ENCODE measurements at places on chromosomes 7 and 10. TPM values are rescaled to one million over a fixed set of nuclear protein-coding genes. Genes with fewer than 3 reads are reported as not detected.

SPDYE5 gene
- total RNA-seq: not detected

A1CF gene
- not detected for total RNA-seq

RBP3 gene
- not detected for total RNA-seq

RBM17 gene
- total RNA-seq: 108 TPM

GIMAP1 gene
- total RNA-seq: 9.3 TPM

PTN gene
- 5.0 TPM for total RNA-seq

EIF5AL1 gene
- not detected for total RNA-seq

NKX2-3 gene
- not detected for total RNA-seq

SERPINE1 gene
- 10.5 TPM for total RNA-seq

C10orf90 gene
- total RNA-seq: not detected

- no peak overlapping the region for H3K27ac ChIP-seq
- H3K4me1 ChIP-seq: no peaks in the 10 kb centered on the region
- no peak overlapping the region for H3K4me3 ChIP-seq
- no peaks in the 10 kb centered on the region for H3K36me3 ChIP-seq
- no peak for DNase-seq
- H3K27me3 ChIP-seq: no peaks in the 10 kb centered on the region
Observed at GRCh38 chr10:31100115-31100601, 68.5 kb upstream of the ZNF438 start.

DNA sequence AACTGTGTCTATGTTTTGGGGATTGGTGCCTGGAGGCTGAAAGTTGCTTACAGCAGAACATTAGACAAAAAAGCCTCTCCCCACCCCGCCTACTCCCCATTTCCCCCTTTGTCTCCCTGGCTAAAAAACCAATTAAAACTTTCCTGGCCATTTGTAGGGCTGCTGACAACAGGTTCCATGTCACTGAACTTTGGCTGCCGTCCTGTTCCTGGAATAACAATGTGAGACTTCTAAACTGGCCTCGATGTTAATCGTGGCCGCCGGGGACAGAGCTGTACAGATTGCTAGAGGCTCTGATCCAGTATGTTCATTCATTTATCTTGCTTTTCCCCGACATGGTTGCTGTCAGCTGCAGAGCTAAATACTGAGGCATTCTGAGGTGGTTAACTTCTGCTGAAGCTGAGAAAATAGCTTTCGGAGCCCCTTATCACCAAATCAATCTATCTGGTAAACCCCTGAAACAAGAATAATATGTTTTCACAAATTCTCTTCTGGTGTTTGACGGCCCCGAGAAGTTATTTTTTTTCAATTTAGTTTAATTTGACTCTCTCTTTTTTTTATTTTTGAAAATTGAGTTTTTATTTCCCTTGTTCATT, 271.6 kb downstream of the GFRA1 start:
- H3K27me3 ChIP-seq: no peaks in the 10 kb centered on the region
- H3K27ac ChIP-seq: no peak overlapping the region
- H3K36me3 ChIP-seq: no peaks in the 10 kb centered on the region

DNA sequence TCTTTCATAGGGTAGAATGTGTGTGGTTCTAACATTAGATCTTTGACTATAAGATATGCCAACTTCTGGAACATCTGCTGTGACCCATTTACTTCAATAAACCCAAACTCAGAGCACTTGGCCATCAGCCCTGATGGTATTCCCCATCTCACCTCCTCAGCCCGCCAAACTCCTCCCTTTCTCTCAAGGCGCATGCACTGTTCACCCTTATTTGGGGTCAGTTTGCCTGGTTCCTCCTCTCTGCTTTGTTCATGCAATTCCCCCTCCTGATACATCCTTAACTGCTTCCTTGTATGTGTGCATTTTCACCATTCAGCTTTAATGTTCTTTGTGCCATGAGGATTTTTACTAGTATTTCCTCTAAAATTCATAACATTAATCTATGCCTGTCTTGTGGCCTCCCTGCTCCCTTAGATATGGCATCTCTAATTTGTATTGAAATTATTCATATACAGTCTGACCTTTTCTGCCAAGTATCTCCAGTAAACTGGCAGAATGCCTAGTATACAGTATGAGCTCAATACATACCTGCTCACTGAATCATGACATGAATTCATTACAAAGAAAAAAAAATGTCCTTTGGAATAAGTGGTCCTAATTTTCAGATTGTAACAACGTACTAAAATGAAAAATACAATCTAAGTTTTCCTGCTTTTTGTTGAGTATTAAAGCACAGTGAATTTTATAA, 336.8 kb upstream of the IGFBP3 start:
- DNase-seq: no peak
- H3K36me3 ChIP-seq: no peaks in the 10 kb centered on the region
- no peak overlapping the region for H3K27ac ChIP-seq
- H3K4me1 ChIP-seq: no peaks in the 10 kb centered on the region
- H3K27me3 ChIP-seq: no peaks in the 10 kb centered on the region
- H3K4me3 ChIP-seq: no peak overlapping the region

GRCh38 chr10:62073429-62073828, 171.9 kb downstream of the ARID5B start:
- H3K27ac ChIP-seq: no peak overlapping the region
- no peaks in the 10 kb centered on the region for H3K27me3 ChIP-seq
- H3K36me3 ChIP-seq: peaks cover 5% of the 10 kb centered on the region
- no peak overlapping the region for H3K4me3 ChIP-seq
- no peak for DNase-seq

- H3K27me3 ChIP-seq: no peaks in the 10 kb centered on the region
- no peaks in the 10 kb centered on the region for H3K4me1 ChIP-seq
- no peak overlapping the region for H3K27ac ChIP-seq
- no peaks in the 10 kb centered on the region for H3K36me3 ChIP-seq
Observed at GRCh38 chr7:11237742-11238141, 264.1 kb downstream of the PHF14 start.

GRCh38 chr10:110859206-110859972, 12.3 kb upstream of the PDCD4 start:
- peak overlapping the region; percentile 85 for H3K27ac ChIP-seq
- H3K36me3 ChIP-seq: no peaks in the 10 kb centered on the region
- peaks cover 46% of the 10 kb centered on the region for H3K4me1 ChIP-seq

DNA sequence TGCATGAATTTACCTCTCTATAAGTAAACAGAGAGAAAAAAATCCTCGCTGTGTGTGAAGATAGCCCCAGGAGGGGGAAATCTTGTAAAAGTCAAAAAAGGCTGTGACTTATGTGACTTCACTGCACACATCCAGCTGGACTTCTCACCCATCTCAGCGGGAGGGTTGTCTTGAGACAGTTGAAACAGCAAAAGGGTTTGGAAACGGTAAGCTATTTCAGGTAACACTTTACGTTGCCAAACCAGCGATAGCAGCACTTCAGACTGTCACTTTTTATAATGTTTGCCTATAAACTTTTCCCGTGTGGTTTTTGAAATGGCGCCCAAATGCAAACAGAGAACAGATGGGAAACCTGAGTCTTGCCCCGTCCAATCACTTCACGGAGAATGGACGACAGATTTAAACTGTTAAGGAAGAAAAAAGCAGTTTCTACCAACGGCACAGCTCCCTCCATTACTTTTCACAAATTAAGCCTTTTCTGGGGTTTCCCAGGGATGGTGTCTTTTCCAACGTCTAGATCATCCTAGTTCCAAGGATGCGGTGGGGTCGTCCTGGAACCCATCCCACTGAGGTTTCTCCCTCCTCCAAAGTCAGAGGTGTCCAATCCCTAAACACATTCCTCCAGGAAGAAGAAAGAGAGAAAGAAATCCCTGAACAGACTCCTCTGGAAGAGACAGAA, 25.2 kb downstream of the FGFR2 start:
- no peak overlapping the region for H3K4me3 ChIP-seq
- no peaks in the 10 kb centered on the region for H3K36me3 ChIP-seq
- H3K4me1 ChIP-seq: no peaks in the 10 kb centered on the region
- no peak overlapping the region for H3K27ac ChIP-seq

DNA sequence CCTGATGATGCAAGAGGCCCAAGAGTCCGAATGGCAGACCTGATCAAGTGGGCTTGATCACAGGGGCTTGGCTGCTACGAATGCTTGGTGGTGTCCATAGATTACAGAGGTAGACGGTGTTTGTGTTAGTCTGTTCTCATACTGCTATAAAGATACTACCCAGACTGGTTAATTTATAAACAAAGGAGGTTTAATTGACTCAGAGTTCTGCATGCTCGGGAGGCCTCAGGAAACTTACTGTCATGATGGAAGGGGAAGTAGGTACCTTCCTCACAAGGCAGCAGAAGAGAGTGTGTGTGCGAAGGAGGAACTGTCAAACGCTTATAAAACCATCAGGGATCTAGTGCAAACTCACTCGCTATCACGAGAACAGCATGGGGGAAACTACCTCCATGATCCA, 268.9 kb upstream of the KLF6 start:
- H3K27ac ChIP-seq: no peak overlapping the region
- H3K36me3 ChIP-seq: no peaks in the 10 kb centered on the region
- no peak overlapping the region for H3K4me3 ChIP-seq
- DNase-seq: no peak
- no peaks in the 10 kb centered on the region for H3K27me3 ChIP-seq

GRCh38 chr10:50310560-50311174, 59.4 kb upstream of the ASAH2 start:
- H3K27me3 ChIP-seq: no peaks in the 10 kb centered on the region
- H3K4me1 ChIP-seq: no peaks in the 10 kb centered on the region
- no peak overlapping the region for H3K4me3 ChIP-seq
- no peaks in the 10 kb centered on the region for H3K36me3 ChIP-seq

GRCh38 chr7:54833001-54833467, 74.0 kb upstream of the SEC61G start:
- H3K27me3 ChIP-seq: no peaks in the 10 kb centered on the region
- H3K27ac ChIP-seq: no peak overlapping the region
- no peak for DNase-seq
- no peaks in the 10 kb centered on the region for H3K36me3 ChIP-seq

- H3K4me3 ChIP-seq: no peak overlapping the region
- H3K36me3 ChIP-seq: no peaks in the 10 kb centered on the region
- no peaks in the 10 kb centered on the region for H3K27me3 ChIP-seq
- no peak for DNase-seq
- no peak overlapping the region for H3K27ac ChIP-seq
Observed at GRCh38 chr7:121940918-121941317, 68.0 kb downstream of the PTPRZ1 start.

DNA sequence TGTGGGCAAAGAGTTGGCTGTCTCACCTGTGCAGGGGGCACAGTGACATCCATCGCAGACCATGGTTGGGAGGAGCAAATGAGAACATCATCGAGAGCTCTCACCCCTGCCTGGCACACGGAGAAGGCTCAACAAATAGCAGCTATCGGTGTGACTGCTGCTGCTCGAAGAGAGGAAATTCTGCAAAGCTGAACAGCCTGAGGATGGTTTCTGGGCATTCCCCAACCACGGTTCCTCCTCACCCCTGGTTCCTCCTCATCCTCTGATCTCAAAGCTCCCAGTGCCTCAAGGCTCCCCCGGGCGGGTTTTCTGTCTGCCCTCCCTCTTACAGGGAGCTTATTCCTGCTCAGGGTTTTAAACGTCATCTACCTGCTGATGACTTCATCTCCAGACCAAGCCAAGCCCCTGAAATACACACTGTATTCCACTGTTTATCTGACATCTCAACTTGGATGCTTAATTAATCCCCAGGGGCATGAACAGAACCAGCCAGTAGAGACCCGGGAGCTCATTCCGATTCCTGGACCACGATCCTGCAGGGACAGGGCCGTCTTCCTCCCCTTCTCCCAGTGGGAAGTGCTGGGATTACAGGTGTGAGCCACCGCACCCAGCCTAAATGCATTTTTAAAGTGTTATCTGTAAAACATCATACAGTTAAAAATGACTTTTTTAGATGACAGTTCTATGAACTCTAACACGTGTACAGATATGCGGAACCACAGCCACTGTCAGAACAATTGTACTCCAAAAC, 19.5 kb upstream of the NOM1 start:
- no peak overlapping the region for H3K4me3 ChIP-seq
- no peaks in the 10 kb centered on the region for H3K27me3 ChIP-seq
- no peak overlapping the region for H3K27ac ChIP-seq
- H3K4me1 ChIP-seq: no peaks in the 10 kb centered on the region
- no peaks in the 10 kb centered on the region for H3K36me3 ChIP-seq

- peak; percentile 72 for DNase-seq
- H3K4me3 ChIP-seq: no peak overlapping the region
- H3K27me3 ChIP-seq: no peaks in the 10 kb centered on the region
- peaks cover 69% of the 10 kb centered on the region for H3K4me1 ChIP-seq
Observed at GRCh38 chr10:103833731-103834365, 21.5 kb downstream of the SH3PXD2A start.

Measured in tibial nerve (tissue), 4 donors.